ENCODE measurements at places on chromosomes 3 and 15.

DNA sequence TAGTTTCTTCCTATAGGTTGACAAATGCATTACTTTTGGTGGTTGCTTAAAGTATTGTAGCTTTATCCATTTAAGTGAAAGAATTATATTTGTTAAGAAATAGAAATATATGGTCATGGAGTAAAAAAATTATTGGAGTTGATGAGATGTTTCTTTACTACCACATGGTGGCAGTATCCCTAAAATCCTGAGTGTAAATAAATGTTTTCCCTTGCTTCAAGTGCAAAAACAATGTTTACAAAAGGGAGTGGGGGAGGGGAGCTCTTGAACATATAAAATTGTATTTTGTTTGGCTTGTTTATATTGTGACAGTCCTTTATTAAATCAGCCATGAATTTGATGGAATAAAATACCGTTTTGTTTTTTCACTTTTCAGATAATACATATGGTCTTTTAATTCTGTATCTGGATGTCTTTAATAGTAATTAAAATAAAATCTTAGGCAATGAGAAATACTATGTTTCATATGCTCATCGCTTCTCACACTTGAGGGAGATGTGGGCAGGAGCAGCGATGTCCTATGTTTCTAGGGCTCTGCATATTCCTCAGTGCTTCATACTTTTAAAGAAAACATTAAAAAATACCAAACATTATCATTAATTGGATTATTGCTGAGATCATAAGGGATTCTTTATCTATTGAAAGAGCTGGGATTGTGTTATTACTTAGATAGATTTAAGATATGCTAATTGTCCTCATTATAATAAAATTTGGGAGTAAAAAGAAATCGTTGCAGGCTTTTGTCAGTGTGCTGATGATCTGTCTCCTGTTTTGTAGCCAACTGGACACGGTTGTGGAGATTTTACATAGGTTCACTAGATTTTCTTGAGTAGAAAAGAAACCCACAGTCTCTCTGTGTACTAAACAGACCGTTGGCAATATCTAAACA is 349.7 kb downstream of the TUSC7 start:
- DNase-seq: no peak

DNA sequence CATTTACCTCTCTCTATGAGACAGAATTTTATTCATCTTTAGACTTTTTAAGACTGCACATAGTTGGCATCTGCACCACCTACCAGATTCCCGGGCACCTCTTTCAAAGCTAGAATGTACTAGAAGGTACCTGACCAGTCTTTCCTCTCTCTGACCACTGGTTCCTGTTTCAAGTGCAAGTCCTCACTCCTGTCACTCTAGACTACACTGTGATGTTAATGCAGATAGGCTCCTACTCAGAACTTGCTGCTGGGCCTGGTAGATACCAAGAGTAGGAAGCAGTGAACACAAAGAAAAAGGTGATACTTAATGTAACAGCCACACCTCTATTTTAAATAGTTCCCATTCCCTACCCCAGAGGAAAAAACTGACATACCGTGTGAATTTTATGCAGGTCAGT is 8.1 kb upstream of the TCAIM start:
- no peak for DNase-seq

- no peak for DNase-seq
Observed at GRCh38 chr3:45608885-45609284, 14.3 kb downstream of the LIMD1 start.

DNA sequence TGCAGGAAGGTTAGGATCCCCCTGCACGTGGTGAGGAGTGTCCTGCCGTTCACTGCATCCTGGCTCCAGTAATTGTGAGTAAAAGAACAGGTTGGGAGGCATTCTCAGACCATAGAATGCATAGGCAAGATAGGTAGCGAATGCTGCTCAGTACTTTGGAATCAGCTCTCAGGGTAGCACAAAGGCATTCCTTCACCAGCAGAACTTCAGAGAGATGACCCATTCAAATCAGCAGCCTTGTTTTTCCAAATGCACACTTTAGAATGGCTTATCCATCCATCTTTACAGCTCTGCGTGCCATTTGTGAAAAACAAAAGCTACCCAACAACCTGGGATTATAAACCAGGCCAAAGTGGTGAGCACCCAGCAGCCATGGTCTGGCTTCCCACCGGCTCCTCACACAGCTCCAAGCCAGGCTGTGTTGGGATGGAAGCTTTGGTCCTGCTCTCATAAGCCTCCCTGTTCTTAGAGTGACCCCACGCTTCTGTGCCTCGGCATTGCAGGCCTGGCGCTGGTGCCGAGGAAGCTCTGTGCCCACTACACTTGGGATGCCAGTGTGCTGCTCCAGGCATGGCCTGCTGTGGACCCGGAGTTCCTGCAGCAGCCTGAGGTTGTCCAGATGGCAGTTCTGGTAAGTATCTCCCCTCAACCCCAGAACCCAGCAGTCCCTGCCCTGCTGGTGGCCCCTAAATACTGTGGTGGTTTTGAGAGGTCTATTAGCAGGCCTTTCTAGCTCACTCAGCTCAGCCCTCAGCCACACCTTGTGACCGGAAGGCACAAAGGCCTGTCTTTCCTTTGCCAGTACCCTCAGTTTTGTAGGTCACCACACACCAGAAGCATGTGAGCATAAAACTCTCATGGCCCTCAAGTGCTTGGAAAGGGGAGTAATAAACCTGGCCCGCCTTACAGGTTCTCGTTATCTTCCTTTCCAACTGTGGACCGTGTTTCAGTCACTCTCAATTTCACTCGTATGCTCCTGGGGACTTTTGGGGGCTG is 52.9 kb upstream of the LIMD1 start:
- DNase-seq: no peak

GRCh38 chr3:43023746-43024145 is 44.6 kb downstream of the GASK1A start:
- no peak for DNase-seq

Data from stimulated activated CD4-positive, alpha-beta T cell treated with anti-CD3 and anti-CD28 coated beads, Interleukin-15, amount 100 ng/mL, for 48 hours (primary cell).